NCI-H2029 treated with DMSO at 0.1 percent for 48 hours (cell line): ENCODE measurements at places on chromosomes 13 and 19.

- DNase-seq: no peak
Measured at GRCh38 chr19:5148794-5149190, 179.9 kb downstream of the KDM4B start.

GRCh38 chr19:1087813-1088415, 7.3 kb downstream of the POLR2E start:
- DNase-seq: no peak

- DNase-seq: peak; percentile 99
Measured at GRCh38 chr19:48819366-48819816, 8.6 kb upstream of the BCAT2 start.

DNA sequence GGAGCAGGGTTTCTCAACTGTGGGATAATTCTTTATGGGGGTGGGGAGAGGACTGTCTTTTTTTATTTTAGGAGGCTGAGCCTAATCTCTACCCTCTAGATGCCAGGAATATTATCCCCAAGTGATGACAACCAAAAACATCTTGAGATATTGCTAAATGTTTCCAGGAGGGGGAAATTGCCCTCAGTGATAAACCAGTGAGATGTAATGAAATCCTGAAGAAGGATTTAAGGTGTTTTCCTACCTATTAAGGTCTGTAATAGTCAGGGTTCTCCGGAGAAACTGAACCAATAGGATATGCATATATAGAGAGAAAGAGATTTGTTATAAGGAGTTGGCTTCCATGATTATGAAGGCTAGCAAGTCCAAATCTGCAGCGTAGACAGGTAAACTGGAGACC, 208.3 kb upstream of the MIR17HG start:
- DNase-seq: no peak

DNA sequence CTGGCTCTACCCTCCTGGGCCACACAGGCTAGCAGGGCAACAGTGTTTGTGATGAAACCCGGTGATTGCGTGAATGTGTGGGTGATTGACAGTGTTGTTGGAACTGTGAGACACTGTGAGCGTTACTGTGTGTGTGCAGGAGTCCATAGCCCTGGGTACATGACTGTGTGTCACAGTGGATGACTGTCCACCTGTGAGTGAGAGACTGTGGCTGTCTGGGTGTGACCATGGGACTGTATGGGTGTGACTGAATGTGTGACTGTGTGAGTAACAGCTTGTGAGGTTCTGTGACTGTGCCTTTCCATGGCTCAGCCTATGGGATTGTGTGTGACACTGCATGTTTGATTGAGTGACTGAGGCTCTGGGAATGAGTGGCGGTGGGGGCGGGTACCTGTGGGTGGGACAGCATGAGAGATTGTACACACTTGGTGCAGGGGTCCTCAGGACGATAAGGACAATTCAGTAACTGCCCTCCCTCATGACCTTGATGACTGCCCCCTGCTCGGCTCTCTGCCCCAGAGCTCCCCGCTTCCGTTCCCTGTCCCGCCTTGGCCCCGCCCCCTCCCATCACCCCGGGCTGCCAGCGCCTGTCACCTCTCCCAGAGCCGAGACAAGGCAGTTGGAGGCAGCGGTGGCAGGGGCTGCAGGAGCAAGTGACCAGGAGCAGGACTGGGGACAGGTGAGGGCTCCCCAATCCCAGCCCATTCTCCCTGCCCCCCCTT, at the start of gene GIPR:
Gene GIPR (plus strand): TSS at position 602 of the 722 bp plus-strand sequence. CDS start 1,300 bp downstream, outside the sequence.
- DNase-seq: no peak

DNA sequence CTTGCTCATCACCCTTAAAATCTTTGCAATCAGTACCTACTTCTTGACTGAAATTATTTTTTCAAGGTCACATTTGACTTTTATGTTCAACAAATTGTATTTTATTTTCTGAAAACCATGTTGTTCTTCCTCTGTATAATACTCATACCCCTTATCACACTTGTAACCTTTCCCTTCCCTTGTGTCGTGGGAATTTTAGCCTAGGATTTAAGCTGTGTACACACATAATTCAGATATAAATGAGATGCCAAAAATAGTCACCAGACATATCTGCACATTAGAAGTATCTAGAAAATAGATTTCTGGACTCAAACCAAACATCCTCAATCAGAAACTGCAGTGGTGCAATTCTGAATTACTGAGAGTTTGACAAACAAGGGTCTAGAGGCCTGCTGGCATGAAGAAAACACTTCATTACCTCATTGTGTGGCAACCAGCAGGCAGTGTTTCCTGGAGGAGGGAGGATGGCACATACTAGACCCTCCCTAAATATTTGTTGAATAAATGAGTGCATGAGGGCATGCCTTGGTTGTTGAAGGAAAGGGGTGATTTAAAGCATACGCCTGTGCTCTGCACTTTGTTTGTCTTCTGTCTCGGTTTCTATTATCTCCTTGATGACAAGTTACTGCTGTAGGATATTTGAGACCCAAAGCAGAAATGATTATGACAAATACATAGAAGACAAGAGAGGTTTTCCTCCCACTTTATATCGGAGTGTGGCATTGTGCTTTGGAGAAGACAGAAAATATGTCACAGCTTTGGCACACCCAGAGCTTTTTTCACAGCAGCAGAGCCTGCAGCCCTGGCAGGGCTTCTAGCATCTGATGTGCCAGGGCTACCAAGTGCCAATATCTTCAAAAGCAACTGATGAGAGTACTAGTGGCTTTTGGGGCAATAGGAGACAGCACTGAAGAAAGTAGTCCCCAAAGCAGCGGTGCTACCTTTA, 881.1 kb downstream of the PCDH9 start:
- peak; percentile 91 for DNase-seq

- DNase-seq: no peak
Measured at GRCh38 chr19:4208385-4209094, 20.8 kb upstream of the EBI3 start.

- no peak for DNase-seq
Measured at GRCh38 chr13:112838038-112838841, 130.8 kb upstream of the MCF2L start.
